ENCODE measurements at places on chromosomes 6 and 20.

DNA sequence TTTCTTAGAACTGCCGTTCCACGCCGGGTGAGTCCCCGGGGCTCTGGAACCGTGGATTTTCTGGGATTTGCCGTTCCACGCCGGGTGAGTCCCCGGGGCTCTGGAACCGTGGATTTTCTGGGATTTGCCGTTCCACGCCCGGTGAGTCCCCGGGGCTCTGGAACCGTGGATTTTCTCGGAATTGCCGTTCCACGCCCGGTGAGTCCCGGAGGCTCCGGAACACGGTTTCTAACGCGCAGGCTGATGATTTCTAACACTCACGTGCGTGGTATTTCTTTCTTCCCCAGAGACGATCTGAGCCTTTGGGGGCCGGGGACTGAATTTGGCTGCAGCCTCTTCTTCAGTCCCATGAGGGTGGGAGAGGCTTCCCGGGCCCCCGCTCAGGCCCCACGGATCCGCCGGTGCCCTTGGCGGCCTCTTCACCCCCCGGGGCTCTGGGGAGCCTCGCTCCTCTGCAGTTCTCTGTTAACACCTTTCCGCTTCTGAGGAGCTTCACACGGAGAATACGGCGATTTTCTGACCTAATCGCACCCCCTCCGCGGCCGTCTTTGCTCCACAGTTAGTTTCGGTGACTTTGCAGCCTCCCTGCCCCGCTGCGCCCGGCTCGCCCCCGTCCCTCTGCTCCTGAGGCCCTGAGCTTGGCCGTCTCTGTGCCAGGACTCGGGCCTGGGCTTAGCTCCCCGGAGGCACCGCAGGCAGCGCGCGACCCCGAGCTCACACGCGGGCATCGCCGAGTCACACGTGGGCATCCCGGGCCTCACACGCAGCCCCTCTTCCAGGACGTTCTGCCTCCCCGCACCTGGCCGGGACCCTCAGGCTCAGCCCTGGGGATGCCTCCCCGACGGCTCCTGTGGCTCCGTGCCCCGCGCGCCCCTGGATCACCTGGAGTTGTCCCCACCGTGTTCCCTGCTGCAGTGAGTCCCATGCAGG lies 7.2 kb upstream of the KIF25 start:
- ATAC-seq = no peak

- ATAC-seq = no peak
These were observed 34.8 kb downstream of the ABHD12 start for GRCh38 chr20:25355866-25356265.

GRCh38 chr20:39778431-39778830 lies 816.3 kb downstream of the DHX35 start:
- no peak for ATAC-seq

GRCh38 chr6:163529605-163530004 lies 115.1 kb downstream of the QKI start:
- peak; percentile 87 for ATAC-seq

DNA sequence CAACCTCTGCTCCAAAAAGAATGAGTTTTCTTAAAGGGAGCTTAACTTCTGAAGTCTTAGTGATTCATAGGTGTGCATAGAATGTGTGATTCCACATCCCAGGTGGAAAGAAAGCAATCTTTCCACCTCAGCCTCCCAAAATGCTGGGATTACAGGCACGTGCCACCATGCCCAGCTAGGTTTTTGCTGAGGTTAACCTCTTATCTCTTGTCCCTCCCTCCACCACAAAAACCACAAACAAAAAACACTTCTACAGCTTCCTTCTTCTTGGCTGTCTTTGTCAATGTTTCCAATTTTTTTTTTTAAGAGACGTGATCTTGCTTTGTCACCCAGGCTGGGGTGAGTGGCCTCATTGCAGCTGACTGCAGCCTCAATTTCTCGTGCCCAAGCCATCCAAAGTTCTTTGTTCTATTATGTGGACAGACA lies 8.1 kb upstream of the CSE1L start:
- no peak for ATAC-seq

DNA sequence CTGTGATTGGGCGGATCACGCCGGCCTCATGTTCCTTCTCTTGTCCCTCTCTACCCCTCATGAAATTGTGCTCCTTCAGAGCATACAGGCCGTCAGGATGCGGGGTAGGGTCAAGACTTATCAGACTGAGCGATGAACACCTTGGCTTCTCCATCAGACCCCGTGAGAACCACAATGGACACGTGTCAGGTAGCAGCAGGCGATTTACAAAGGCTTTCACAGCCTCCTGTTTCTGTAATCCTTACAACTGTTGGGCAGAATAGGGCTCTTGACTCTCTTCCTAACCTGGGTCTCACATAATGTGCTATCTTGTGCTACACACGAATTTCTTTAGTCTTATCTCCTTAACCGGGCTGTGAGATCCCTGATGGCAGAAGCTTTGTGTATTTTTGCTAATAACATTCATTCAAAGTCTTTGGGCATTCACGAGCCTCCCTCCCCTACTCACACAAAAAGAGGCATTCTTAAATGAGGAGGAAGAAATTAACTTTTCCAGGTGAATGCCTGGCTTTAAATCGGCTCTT lies 122.9 kb upstream of the SLC22A23 start:
- ATAC-seq = no peak

GRCh38 chr20:59515013-59515905 lies 89.1 kb upstream of the PHACTR3 start:
- ATAC-seq = peak; percentile 98

DNA sequence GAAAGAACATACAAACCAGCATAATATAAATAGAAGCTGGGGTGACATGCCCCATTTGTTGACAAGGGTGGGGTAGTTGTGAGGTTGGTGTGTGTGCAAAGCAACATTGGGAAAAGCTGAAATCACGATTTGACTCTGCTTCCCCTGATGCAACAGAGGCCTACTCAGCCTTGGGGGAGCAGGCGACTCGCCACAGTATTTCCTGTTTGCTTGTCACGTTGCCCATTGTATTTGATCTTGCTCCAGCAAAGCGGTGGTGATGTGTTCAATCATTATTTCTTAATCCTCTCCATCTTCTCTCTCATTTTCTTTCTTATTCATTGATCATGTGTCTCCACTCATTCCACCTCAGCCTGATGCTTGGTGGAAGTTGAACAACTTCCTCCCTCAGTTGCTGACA lies 165.8 kb upstream of the CITED2 start:
- ATAC-seq = peak; percentile 21

- ATAC-seq = no peak
These were observed 2.5 kb downstream of the RBM39 start for GRCh38 chr20:35739294-35740163.

GRCh38 chr20:49846206-49846807 lies 33.7 kb downstream of the SLC9A8 start:
- ATAC-seq = peak; percentile 85

GRCh38 chr6:32416036-32416435 lies 9.1 kb upstream of the BTNL2 start:
- no peak for ATAC-seq

DNA sequence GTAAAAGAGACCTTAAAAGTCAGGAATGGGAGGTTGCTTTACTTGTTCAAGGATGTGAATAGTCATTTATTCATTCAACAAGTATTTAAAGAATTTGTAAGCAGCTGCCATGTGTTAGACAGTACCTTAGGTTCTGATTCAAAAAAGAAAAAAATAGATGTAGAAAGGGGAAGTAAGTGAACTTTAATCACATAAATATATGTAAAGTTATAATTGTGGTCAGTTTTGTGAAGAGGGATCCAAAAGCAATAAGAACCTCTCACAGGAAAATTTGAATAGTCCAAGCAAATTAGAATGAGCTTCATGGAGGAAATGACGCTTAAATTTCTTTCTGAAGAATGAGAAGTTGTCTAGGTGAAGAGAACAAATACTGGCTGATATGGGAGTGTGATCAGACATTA lies 596.1 kb upstream of the CITED2 start:
- no peak for ATAC-seq

GRCh38 chr20:35833241-35833640 lies 61.4 kb downstream of the PHF20 start:
- no peak for ATAC-seq

DNA sequence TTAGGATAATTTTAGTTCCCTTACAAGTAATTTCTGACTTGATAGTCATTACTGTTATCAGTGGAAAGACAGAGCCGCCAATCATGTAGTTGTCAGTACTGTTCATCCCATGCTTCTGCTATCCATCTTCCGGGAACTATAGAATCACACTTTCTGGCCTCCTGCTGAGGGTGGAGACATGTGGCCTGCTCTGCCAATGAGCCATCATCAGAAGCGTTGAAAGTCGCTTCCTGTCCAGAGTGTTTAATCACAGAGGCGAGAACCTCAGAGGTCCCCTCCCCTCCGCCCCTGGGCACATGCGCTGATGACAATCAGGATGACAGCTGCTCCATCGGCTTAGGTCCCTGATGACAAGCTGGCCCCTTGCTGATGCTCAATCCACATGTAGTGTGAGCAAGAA lies 3.0 kb downstream of the DDO start:
- no peak for ATAC-seq

- ATAC-seq = no peak
These were observed 57.3 kb upstream of the SGK1 start for GRCh38 chr6:134375220-134375580.

GRCh38 chr20:400454-401275 lies 7.4 kb upstream of the RBCK1 start:
- ATAC-seq = peak; percentile 80

GRCh38 chr6:157025437-157025836 lies 248.3 kb downstream of the ARID1B start:
- no peak for ATAC-seq

DNA sequence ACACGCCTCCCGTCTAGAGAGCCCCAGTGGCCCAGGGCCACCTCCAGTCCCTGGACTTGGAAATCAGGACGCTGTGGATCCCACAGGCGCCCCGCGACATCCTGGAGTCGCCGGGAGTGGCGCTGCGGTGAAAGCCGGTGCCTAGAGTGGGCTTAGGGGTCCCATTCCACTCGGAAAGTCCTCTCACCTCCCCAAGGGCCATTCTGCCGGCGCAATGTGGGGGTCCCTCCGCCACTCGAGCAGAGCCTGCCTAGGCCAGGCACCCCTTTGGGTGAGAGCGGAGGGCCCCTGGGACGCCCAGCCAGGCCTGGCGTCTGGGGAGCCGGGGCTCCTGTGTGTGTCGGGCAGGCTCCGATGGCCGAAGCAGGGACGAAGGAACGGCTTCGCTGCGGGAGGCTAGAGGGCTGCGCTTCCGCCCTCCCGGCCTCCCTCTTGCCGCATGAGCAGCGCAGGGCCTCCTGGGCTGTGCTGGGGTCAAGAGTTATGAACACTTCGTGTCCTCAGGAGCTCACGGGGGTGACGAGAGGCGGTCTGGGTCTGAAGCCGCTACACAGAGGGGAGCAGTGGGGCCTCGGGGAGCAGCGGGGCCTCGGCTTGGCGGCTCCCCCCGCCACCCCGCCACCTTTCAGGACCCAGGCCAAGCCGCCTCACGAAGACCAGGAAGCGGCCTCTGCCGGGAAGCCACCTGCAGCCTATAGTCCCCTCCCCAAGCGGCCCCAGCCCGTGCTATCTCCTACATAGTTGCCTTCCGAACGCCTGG lies 13.6 kb downstream of the POU3F2 start:
- no peak for ATAC-seq

- ATAC-seq = no peak
These were observed 220.3 kb downstream of the PREX1 start for GRCh38 chr20:48607544-48607865.

- ATAC-seq = no peak
These were observed 53.3 kb upstream of the LGSN start for GRCh38 chr6:63372951-63373533.

- ATAC-seq = no peak
These were observed 36.6 kb upstream of the SLC22A16 start for GRCh38 chr6:110512991-110513390.

- ATAC-seq = no peak
These were observed 171.4 kb downstream of the PACRG start for GRCh38 chr6:162899148-162899547.

GRCh38 chr6:110296241-110297025 lies 61.7 kb downstream of the METTL24 start:
- peak; percentile 39 for ATAC-seq

GRCh38 chr20:53699906-53700305 lies 106.3 kb upstream of the ZNF217 start:
- no peak for ATAC-seq

DNA sequence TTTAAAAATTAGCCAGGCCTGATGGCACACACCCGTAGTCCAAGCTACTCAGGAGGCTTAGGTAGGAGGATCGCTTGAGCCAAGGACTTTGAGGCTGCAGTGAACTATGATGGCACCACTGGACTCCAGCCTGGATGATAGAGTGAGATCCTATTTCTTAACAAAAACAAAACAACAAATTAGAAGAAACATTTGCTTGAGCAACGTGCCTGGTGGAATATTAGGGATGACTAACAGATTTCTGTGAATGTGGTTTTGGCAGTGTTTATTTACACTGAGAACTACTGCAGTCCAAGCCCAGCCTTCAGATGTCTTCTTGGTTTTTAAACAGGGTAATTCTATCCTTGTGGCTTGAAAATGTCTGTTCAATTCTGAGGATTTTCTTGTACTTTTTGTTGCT lies 9.2 kb downstream of the PPP1R3G start:
- peak; percentile 76 for ATAC-seq

GRCh38 chr6:160790028-160790792 lies 88.2 kb downstream of the PLG start:
- no peak for ATAC-seq

DNA sequence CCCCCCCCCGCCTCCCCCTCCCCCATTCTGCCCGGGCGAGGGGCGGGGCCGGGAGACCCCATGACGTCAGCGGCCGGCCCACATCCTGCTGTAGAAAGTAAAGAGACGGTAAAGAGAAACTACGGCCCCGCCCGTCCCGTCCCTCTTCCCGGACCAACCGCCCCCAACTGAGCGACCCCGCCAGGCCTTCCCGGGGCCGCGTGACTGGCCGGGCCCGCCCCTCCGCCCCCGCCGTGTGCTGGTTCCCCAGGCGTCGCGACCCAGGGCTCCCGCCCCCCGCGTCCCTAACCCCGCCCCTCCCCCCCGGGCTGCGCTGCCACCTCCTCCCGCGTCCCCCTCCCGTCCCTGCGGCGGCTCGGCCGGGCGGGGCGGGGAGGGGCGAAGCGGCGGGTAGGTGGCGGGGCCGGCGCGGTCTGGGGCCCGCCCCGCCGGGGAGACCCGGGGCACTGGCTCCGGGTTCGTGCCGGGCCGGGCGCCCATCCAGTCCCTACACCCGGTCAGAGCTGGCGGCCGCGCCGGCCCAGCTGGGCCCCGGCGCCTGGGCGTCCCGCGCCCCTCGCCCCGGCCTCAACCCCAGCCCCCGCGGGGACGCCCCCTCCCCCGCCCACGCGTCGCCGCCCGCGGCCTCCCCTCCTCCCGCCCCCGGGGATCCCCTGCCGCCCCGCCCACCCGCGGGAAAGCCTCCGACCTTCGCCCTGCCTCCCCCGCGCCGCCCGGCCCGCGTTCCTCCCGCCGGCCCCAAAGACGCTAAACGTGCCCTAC lies 655 bp upstream of the HIVEP1 start:
- ATAC-seq = peak; percentile 78
